ENCODE measurements at places on chromosomes 1 and 21.

DNA sequence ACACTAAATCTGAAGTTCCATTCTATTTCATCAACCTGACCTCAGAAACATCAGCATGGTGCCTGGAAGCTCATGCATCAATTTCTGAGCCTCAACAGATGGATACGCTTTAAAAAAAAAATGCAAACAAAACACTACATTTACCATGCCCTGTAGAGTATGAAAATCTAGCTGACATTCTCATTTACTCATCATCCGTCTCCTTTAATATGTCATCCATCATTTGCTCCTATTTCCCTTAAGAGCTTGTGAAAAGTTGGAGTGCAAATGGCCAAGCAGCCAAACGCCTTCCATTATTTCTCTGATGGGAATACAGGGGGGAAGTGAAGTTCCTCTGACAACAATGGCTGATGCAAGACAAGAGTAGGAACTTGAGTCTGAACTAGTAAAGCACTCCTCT lies 295.0 kb downstream of the TGFB2 start:
- no peak for DNase-seq

GRCh38 chr1:193211539-193211938 lies 25.1 kb upstream of the B3GALT2 start:
- no peak for DNase-seq

DNA sequence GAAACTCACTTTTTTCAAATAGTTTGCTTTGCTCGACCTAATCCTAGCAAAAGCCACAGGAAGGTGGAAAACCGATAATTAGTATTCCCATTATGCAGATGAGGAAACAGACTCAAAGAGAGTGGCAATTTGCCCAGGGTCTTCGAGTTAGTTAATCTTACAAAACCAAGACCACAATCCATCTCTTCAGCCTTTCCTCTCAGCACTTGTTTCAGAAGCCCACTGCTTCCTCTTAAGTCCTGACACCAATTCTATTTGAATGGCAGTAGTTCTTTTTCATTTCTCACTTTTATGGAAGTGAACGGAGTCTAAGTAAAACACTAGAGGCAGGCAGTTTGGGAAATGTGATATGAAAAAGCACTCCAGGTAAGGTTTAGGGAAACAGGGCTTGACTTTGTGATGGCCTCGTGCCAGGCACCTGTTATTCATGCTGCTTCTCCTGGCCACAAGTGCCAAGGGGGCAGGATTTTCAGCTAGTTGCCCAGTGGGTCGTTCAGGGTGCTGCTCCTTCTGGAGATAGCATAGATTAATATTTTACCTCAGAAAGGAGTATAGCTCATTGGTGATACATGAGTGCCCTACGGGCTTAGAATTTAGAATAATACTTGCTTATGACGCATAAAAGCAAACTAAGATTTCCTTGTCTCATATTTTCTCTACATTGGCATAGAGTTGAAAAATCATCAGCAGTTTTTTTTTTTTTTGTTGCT lies 76.6 kb upstream of the NRIP1 start:
- DNase-seq, result no peak

DNA sequence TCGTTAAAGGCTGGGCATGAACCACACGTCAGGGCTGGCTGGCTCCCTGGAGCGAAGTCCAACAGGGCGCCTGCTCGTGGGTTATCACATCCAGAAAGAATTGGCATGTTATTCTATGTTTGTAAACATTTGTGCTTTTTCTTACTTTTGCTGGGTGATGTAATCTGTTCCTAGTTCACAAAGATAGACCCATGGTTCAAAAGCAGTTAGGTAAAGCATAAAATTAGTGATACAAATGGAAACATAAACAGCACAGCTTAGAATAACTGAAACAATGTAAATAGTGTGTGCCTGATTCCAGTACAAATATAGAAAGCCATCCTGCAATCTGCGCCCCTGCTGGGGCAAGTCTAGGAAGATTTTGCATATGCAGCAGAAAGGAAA lies 184.0 kb upstream of the C1orf174 start:
- no peak for DNase-seq

DNA sequence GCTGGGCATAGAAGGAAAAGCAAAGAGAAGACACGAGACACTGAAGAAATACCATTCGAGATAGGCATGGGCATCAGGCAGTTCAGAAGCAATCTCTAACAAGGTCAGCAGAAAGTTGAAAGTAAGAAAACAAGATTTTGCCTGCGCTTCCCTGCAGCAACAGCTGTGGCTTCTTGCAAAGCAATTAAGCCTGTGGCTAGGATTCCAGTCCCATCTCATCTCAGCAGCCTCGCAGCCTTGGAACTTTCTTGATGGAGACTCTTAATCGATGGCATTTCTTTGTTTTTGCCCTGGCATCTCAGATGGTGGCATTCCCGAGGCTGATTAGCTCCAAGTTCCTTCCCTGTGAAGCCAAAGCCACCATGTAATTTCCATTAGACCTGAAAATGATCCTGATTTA lies 64.6 kb upstream of the SPAG17 start:
- no peak for DNase-seq

- DNase-seq, result no peak
Measured at GRCh38 chr1:110982320-110982719, 18.6 kb upstream of the LRIF1 start.

GRCh38 chr1:79852004-79852403 lies 845.5 kb upstream of the ADGRL4 start:
- DNase-seq, result no peak

- no peak for DNase-seq
Measured at GRCh38 chr1:177922209-177922608, 47.6 kb downstream of the SEC16B start.

DNA sequence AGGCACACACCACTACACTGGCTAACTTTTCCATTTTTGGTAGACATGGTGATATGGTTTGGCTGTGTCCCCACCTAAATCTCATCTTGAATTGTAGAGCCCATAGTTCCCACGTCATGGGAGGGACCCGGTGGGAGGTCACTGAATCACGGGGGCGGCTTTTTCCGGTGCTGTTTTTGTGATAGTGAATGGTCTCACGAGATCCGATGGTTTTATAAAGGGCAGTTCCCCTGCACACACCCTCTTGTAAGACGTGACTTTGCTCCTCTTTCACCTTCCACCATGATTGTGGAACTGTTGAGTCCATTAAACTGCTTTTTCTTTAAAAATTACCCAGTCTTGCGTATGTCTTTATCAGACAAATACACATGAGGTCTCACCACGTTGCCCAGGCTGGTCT lies 1.3 kb upstream of the FTCD start:
- DNase-seq, result no peak

- DNase-seq, result no peak
Measured at GRCh38 chr1:236457775-236458174, 63.7 kb downstream of the EDARADD start.

DNA sequence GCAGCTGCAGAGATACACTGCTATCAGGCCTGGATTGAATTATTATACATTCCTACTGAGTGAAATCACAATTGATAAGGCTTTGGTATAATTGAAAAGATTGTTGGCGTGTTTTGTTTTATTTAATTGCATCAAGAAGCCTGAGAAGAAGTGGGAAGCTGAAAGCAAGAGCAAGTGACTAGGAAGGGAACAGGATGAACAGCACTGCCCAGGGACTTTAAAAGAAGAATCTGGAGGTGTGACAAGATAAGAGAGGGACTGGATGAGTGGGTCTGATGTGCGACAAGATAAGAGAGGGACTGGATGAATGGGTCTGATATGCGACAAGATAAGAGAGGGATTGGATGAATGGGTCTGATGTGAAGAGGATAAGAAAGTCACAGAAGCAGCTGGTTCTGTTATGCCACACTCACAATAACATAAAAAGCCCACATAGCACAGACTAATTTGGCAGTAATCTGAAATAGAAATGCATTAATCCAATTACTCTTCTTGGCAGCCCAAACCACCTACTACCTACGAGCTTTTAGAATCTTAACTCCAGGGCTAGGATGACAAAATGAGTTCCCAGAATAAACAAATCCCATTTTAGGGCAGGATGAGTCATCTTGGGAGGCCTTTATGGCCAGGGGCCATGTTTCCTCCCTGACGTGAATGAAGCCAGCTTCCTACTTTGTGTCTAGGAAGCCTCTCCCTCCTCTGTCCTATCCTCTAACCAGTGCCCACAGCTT lies 129.7 kb downstream of the DUSP10 start:
- DNase-seq, result no peak

DNA sequence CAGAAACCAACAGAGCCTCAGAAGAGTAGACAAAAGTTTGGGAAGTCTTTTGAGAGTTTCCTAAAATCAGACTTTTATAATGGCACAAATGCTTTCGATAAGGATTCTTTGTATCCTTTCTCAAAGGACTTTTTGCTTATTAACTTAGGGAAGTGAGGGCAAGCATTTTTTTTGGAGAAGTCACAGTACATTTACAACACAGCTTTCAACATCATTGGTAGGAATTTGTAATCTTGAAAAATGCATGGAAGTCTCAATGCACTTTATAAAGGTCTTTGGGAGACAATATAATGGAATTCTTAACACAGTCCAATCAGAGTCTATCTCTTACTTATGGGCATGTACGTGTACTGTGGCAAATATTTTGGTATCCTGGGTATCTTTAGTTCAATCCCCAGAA lies 325.8 kb upstream of the NR5A2 start:
- no peak for DNase-seq

- no peak for DNase-seq
Measured at GRCh38 chr1:65955071-65955470, 162.4 kb downstream of the PDE4B start.

- DNase-seq, result no peak
Measured at GRCh38 chr1:15264769-15265168, 17.7 kb downstream of the FHAD1 start.

GRCh38 chr1:216804111-216804510 lies 80.9 kb upstream of the ESRRG start:
- no peak for DNase-seq

- no peak for DNase-seq
Measured at GRCh38 chr1:175287377-175287776, 94.8 kb upstream of the KIAA0040 start.

DNA sequence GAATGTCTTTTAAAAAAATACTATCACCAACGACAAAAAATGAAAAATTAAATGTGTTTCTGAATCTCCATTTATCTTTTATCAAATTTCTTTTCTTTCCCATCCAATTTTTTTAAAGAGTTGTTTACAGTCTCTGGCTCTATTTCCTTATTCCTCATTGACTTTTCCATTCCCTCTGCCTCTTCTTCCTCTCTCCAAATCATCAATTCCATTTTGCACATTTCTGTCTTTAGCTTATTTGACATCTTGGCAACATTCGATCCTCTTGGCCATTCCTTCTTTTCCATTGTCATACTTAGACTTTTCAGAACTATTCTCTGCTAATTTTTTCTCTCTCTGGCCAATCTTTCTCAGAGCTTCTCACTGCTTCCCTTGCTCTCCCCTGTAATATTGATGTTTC lies 497.6 kb downstream of the PLPP3 start:
- no peak for DNase-seq

DNA sequence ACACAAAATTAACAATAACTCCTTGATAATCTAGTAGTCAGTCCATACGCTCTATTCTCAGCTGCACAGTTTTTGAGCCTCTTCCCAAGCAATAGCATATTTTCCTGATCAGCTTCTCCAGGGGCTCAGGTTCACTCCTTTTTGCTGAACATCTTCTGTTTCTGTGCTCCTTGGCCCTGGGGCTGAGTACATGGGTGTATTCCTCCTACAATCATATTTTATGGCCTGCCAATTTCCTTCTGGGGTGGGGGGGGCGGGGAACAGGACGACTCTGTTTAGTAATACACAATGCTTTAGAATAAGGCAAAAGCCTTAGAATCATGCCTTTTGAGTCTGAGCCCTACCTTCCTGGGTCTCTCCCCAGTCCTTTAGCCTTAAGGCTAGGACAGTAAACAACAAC lies 8.5 kb downstream of the CLDN19 start:
- no peak for DNase-seq
